T-cell (primary cell): ENCODE measurements at places on chromosomes 6 and 20. TPM values are rescaled to one million over a fixed set of nuclear protein-coding genes. Genes with fewer than 3 reads are reported as not detected.

ARFGEF3 gene
- total RNA-seq, result not detected

TPD52L1 gene
- 0.70 TPM for total RNA-seq

TBXT gene
- total RNA-seq, result not detected

MUC21 gene
- not detected for total RNA-seq

SAPCD1 gene
- total RNA-seq, result 3.1 TPM

DNA sequence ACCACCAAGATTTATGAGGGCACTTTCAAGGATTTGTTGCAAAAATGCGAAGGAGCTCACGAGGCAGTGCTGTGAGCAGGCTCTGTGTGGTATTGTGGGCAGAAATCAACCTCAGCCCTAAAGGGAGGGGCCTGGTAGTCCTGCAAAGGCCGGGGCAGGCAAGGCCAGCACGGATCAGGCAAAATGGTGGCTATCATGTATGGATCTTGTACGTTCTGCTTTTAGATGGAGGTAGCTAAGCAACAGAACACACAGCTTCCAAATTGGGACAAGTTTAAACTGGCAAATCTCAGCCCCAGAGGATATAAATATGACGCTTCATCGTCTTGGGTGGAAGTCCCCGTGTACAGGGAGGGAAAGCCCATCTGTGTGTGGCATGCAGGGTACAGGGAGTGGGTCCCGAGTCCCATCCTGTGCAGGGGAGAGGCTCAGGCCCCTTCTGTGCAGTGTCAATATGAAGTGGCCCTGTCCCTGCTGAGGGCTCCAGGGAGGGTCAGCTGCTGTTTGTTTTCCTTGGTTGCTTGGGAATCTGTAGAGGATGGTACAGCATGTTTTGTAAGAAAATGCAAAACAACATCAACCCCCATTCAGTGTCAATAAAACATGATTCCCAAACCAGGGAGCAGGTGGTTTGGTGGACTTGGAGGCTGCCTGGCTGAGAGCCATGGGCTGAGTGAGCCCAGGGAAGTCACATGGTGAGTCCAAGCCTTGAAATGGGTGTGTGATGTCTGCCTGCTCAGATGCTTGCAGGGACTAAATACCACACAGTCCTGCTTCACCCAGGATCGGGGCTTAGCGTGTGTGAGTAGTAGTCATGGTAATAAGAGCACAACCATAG is 113.0 kb downstream of the SYCP2 start:
- DNase-seq, result no peak

- DNase-seq, result no peak
Measured at GRCh38 chr6:3837781-3838180, 11.4 kb upstream of the FAM50B start.

DNA sequence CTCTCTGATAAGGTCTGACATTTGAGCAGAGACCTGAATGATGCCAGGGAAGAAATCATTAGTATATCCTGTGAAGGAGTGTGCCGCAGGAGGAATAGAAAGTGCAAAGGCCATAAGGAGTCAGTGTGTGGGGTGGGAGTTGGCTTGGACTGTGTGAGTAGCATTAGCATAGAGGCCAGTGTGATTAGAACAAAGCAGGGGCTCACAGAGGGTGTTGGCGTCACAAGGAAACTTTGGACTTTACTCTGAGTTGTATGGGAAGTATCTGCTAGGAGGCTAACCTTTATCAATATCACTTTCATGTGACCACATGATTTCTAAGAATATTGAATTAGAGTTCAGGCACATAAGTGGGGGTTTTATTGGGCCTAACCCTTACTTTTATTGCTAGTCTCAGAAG is 12.1 kb downstream of the TMEM200A start:
- DNase-seq, result no peak

- no peak for DNase-seq
Measured at GRCh38 chr6:3406891-3407809, 49.7 kb downstream of the SLC22A23 start.

GRCh38 chr20:32321390-32321789 is 36.7 kb upstream of the ASXL1 start:
- no peak for DNase-seq

DNA sequence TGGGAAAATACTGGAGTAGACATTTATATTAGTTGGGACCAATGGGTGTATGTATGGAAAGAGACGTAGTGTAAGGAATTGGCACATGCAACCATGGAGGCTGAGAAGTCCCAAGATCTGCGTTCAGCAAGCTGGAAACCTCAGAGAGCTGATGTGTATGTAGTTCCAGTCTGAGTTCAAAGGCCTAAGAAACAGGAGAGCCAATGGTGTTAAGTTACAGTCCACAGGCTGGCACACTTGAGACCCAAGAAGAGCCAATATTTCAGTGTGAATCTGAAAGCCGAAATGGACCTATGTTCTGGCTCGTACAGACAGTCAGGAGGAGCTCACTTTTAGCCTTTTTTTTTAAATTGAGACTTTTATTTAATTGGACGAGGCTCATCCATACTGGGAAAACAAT is 244.2 kb downstream of the CDKAL1 start:
- DNase-seq, result no peak

- no peak for DNase-seq
Measured at GRCh38 chr20:15113144-15113773, 775.8 kb upstream of the FLRT3 start.

DNA sequence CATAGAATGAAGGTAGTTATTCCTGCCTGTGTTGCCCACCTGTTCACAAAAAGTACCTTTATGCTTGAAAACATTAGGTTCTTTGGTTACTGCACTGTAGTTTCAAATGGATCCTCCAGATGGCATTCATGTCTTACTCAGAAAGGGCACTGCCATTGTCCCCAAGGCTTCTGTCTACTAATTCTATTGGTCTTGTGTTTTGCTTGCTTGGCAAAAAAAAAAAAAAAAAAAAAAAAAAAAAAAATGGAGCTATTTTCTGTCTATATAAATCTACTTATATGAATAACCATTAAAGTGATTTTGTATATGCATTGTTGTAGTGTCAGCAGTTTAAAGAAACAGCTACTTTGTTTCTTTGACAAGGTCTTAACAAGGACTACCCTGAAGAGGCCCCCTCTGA is 12.7 kb upstream of the EFHC1 start:
- DNase-seq, result peak; percentile 23

- no peak for DNase-seq
Measured at GRCh38 chr6:53615633-53616449, 49.7 kb downstream of the KLHL31 start.

DNA sequence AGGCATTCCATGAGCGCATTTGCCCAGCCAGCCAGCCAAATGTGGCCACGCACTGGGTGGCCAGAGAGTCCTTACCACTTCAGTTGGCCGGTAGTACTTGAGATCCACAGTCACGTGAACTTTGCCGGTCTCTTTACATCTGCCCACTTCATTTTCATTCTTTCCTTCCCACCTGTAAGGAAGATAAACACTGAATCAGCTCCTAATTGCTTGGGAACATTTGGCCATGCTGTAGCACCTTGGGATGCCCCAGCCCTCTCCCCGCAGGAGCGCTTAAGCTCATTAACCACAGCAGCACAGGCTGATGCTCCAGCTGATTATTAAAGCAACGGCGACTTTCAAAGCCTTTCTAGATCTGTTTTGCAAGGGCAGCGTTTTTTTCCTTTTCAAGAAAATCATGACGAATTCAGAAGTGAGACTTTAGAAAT is 116.6 kb downstream of the FOXC1 start:
- no peak for DNase-seq

DNA sequence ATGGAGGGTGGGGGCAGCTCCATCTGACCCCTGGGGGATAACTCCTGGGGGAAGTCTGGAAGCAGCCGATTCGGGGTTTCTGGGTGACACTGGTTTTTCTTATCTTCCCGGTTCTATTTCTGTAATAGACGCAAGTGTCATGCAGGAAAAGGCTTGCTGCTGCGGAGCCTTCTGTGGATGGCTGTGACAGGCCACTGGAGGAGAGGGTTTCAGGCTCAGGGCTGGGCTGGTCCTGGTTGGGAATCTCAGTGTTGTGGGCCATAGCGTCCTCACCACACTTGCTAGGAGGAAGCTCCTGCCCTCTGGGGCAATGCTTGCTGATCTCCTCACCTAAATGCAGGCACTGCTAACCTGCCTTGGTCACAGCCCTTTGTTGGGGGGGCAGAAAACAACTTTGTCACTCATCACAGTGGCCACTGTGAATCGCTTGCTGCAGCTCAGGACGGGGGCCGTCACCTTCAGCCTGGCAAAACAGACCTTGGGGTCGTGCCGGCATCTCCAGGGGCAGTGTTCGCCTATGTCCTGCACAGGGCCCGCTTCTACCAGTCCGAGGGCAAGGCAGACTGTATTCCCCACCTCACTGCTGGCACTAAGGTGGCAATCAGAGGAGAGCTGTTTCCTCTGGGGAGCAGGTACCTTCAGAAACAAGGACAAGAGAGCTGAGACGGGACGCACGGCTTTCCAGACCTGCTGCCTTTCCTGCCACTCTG is 4.4 kb upstream of the TUBB1 start:
- DNase-seq, result no peak

DNA sequence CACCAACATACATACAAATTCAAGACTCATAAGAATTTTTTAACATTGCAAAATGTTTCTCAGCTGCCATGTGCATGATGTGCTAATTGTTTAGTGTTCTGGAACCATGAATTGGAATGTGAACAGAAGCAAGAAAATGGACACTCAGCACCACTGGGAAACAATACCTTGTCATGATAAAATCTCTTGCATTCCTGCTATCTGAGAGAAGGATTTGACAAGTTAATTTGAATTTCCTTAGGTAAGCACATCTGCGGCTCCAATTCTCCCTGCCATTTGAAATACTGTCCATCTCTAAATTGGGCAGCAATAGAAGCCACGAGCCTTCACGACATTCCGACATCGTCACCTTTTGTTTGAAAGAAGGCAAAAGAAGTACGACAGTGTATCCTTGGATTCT is 1104.6 kb upstream of the MAP3K7 start:
- no peak for DNase-seq
